ENCODE measurements at places on chromosomes 2 and 18.

DNA sequence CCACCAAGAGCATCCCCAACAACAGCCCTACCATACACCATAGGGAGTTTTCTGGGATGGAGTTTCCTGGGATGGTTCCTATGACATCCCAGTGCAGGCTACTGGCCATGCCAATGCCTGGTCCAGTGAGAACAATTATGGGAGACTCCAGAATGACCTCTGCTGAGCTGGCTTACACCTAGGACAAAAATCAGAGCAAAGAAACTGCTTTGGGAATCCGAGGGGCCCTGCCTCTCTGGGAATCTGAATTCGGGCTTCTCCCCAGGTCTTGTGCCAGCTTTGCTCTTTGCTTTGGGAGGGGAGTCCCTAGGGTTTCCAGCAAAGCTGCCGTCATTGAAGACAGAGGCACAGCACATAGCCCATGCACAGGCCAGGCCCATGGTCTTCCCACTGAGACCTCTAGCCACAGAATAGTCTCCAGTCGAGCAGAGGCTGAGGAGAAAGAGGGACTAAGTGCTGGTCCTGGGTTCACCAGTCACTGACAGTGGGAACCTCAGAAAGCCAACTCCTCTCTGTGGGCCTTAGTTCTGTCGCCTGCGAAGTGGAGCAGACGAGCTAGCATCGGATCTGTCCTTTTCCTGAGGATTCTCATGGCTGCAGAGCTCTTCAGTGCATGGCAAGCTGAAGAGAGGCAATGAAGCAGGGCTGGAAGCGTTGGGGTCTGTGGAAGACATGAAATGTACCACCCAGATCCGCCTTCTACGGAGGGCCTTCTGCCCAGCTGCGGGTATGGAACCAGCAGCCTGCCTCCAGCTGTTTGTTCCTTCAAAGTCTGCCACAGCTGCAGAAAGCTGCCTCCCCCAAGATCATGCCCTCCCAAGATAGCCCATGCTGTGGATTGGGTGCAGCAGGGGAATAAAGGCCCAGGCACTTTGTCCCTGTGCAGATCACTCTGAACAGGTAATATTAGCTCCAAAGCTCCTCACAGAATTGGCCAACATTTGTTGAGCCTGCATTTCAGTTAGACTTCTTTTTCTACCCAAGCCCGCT lies 11.2 kb upstream of the LBH start:
- no peak for DNase-seq

GRCh38 chr2:172361360-172361759 lies 66.0 kb upstream of the ITGA6 start:
- no peak for DNase-seq

- no peak for DNase-seq
Observed at GRCh38 chr2:183564726-183565125, 440.5 kb downstream of the NUP35 start.

DNA sequence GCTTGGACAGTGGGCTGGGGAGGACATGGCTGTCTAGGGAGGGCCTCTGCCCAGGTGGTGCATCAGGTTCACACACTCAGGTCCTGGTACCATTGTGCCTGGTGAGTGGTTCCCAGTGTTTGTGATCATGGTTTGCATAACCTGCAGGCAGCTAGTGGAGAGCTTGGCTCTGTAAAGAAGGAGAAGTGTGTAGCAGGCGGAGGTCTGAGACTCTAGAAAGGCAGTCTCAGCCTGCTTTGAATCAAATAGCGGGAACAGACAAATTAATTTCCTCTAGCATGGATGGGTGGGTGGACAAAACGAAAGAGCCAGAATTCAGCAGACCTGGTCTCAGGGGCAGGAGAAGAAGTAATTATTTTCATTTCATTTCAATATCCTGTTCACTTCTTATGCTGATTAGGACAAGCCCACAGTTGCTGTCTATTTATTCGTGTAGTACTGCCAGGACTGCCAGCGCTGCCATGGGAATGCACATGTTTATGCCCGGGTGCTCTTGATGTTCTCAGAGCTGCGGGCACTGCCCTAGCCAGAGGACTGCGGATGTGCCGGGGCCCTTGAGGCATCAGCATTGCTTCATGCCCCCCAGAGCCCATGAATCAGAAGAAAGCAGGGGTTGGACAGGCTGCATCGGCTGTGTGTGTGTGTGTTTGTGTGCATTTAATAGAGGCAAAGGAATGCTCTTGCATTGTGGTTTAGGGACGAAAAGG lies 45.4 kb upstream of the DLX2 start:
- no peak for DNase-seq

- no peak for DNase-seq
Observed at GRCh38 chr2:85909005-85909404, 20.2 kb upstream of the ST3GAL5 start.

DNA sequence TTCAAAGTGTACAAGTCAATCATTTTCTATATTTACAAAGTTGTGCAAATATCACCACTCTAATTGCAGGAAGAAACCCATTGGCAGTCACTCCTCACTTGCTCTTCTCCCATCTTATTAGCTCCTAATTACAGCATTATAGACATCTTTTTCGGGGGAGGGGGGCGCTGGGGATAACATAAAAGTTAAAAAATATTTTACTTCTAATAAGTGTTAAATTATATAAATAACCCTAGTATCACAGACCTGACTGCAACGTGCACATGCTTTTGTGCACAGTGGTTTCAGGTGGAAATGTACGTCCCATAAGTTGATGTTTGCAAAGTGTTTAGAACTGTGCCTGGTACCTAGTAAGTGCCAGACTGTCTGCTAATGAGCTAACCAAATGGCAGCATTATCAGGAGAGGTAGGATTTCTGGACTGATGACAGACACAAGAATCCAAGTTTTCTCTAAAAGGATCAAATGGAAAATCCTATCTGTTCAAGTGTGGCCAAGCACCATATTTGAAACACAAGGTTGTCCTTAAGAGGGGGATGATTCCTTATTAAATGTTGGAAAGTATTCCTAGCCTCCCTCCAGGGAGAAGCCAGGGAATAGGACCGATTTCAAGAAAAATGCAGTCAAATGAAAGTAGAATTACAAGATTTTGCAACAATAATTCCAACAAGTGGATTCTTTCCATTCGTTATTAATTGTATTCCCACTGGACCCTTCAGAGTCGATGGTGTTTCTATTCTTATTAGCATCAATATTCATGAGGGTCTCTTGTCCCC lies 70.0 kb downstream of the ACKR3 start:
- DNase-seq: no peak

GRCh38 chr18:51137026-51137729 lies 60.3 kb downstream of the MEX3C start:
- DNase-seq: no peak

GRCh38 chr2:233358335-233358734 lies 4.0 kb downstream of the DGKD start:
- no peak for DNase-seq

DNA sequence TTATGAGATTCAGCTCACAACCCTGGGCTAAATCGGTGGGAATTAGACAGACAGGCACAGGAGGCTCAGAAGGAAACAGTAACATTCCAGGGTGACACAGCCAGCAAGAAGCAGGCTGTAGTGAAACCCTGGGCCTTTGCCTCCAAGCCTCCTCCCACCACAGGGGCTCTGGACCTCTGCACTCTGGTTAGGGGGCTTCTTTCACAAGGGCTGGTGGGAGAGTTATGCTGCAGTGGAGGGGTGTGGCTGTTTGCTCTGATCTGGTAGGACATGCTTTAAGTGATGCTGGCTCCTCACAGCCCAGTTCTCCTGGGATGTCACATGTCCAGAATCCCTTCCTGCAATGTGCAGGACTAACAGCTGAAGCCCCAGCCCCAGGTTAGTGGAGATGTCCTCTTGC lies 109.9 kb downstream of the TGFA start:
- no peak for DNase-seq

DNA sequence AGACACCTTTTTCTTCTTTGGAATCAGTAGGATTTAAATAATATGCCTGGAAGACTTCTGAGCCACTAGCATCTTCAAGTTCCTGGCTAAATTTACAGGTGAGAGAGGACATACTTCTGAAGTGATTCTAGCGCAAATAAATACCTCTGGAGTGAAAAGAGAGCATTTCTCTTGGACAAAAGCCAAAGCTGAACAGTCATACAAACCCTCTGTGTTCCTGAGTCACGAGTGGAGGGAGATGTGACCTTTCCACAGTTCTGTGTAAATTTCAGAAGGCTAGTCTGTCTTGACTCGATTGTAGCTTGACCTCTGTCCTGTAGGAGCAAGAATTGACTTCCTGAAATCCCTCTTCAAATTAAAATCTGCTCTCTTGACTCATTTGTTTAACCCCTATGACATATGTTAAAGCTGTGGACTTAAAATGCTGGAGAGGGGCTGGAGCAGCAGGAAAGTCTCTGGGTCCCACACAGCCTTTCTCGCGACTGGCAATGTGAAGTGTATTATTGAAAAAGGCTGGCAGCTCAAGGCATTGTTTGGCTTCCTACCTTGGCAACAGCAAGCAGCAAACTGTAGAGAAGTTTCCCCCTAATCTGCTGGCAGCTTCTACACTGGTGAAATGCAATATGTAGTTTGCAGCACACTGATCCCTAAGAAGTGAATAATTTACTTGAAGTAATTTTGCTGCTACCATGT lies 79.6 kb upstream of the GCFC2 start:
- no peak for DNase-seq

GRCh38 chr2:41994233-41994637 lies 53.6 kb upstream of the PKDCC start:
- no peak for DNase-seq

GRCh38 chr2:152716805-152717227 lies 445 bp downstream of the PRPF40A start:
- no peak for DNase-seq

DNA sequence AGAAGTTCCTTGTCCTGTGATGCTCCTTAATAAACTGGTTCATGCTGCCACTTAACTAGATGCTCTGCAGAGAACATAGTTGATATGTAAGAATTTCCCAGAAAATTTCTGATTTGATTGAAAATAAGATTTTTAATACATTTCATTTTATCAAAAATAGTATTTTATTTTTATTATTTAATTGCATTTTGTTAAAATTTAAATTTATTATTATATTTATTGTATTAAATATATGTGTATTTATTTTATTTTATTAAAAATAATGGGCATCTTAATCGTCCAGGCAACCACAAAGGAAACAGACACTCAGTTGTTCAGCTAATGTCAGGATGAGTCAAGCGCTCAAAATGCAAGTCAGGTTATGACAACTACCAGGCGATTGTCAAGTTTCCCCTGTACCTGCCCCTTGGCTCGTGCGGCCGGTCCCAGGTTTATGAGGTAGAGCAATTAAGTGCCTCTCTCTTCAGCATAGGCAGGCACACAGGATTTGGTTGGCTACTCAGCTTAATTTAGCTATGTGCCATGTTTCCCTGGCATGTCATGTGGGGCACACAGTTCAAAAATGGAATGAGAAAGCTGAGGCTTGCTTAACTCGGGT lies 361.2 kb downstream of the RND3 start:
- no peak for DNase-seq

- DNase-seq: no peak
Observed at GRCh38 chr18:43919551-43919950, 642.3 kb upstream of the SYT4 start.

DNA sequence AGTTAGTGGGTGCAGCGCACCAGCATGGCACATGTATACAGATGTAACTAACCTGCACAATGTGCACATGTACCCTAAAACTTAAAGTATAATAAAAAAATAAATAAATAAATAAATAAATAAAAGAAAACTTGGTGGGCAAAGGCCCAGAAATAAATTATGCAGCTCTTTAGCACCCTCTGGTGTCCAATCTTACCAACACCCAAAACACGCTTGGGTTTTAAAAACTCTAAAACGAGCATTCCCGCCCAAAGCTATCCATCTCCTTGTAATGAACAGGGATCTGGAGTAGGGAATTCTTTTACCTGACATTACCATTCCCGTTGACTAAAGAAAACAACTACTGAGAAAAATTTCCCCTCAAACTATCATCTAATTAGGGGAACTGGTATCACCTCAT lies 2005.9 kb upstream of the CELF4 start:
- no peak for DNase-seq

- DNase-seq: no peak
Observed at GRCh38 chr2:101153077-101153707, 2.0 kb upstream of the TBC1D8 start.

DNA sequence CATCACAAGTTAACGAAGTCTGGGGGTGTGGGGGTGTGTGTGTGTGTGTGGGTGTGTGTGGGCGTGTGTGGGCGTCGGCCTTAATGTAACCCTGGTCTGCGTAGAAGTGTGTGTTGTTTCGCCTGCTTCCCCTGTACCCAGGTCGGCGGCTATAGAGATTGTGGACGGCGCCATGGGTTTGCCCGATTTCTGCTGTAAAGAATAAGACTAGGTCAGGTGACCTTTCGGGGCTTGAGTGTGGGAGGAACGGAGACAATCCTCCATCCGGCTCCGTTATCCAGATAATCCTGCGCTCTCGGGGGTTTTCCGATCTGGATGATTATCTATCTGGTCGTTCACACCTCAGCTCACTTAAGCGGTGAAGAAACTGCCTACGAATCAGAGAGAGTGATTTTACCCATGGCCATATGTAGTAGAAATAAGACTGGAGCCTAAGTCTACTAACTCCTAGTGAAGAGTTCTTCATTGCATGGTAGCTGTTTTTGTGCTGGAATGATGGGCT lies 543 bp downstream of the HADHB start:
- DNase-seq: peak; percentile 50

Measured in substantia nigra (tissue), 51 donors.